ENCODE measurements at places on chromosomes 5 and 9.

- no peak for DNase-seq
Measured at GRCh38 chr5:172791726-172792445, 20.9 kb upstream of the DUSP1 start.

- no peak for DNase-seq
Measured at GRCh38 chr5:73328640-73329039, 119.9 kb downstream of the FOXD1 start.

- no peak for DNase-seq
Measured at GRCh38 chr5:116579144-116579543, 4.5 kb upstream of the SEMA6A start.

GRCh38 chr5:73420666-73421065 lies 27.9 kb downstream of the FOXD1 start:
- no peak for DNase-seq

- DNase-seq = peak; percentile 86
Measured at GRCh38 chr5:136080483-136081216, 51.9 kb downstream of the TGFBI start.

DNA sequence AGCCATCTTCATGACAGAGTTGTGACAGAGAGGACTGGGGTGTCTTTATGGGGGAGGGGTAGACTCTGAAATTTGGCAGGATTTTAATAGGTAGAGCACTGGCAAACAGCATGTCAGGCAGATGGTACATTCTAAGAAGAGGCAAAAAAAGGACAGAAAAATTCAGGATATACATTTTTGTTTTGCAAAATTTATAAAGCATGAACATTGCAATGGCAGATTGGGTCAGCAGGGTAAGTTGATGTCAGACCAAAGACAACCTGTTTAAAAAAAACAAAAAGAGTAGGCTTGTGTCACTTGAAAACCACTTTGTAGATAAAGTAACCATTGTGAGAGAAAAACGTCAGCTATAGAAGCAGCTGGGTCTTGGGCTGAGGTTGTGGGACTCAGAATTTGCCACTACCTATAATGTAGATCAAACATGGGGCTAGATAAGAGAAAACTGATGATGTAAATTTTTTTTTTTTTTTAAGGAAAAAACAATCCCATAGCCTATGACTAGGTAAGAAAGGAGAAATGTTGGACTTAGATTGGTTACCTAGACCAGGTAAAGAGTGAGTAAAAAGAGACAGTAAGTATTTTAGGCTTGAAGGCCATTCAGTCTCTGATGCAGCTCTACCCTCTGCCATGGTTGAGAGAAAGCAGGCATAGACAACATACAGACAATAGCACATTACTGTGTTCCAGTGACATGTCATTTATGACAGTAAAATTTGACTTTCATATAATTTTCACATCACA lies 8.3 kb downstream of the CAMK4 start:
- no peak for DNase-seq

GRCh38 chr5:134506054-134507039 lies 19.1 kb upstream of the JADE2 start:
- DNase-seq = no peak

GRCh38 chr9:36222449-36222848 lies 31.7 kb downstream of the CLTA start:
- DNase-seq = no peak

DNA sequence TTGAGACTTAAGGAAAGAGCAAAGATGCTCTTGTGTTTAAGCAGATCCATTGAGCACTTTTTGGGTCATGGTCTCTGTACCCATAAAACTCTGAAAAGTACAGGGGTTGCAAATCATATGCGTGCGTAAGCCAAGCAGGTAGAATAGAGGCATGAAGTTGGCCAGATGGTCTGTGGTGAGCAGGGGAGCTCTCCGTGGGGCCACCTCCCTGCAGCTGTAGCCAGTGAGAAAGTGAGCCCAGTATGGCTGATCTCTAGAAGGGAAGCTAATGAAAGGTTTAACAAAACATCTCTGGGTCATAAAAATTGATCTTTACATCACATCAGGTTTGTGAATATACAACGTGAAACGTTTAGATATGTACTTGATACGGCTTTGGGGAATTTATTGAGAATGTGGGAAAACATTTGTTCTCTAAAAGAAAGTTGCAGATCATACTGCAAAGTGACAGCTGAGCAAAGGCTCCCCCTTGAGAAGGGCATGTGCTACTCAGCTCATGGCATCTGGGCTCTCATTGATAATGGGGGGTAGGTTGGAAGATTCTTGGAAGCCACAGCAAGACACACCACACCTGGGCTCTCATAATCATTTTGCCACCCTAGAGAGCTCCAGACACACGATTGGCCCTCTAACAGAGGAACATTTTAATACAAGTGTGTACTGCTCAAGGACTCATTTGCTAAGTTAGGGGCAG lies 30.6 kb downstream of the SH3GL2 start:
- DNase-seq = no peak

GRCh38 chr9:18786911-18787650 lies 245.9 kb downstream of the SAXO1 start:
- DNase-seq = no peak

DNA sequence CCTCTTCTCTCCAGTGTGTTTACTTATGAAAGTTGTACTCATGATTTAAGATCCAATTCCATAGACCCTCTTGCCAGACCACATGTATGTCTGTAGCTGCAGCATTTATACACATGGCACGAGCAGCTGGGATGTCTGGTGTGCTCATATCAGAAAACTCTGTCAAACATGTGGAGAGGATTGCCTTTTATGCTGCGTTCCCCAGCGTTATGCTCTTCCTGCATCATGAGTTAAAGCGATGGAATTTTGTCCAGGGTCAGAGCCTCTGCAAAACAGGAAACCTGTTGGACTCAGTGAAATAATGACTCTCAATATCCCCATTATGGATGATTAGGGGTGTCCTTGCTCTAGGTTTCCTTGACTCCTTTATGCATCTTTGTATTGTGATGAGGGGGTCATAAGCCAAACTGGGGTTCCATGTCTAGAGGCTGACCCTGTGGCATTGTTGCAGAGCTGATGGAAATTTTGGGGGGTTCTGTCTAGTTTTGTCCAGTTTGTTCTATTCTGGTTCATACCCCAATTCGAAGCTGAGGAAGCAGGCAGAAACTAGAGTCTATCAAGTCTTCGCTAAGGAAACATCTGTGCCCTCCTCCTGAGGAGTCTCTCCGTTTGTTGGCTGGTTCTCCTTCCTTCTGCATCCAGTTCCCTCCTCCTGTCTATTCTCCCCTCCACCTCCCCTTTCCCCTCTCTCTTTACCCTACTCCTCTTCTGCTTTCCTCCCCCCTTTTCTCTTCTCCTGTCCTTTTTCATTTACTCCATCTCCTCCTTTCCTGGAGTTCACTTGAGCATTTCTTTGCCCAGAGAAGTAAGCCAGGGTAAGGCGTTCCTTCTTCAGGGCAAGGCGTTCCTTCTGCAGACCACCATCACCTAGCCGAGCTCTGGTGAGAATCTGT lies 252.8 kb downstream of the MAST4 start:
- DNase-seq = no peak

GRCh38 chr9:128921881-128922763 lies 1.3 kb downstream of the PHYHD1 start:
- DNase-seq = no peak

DNA sequence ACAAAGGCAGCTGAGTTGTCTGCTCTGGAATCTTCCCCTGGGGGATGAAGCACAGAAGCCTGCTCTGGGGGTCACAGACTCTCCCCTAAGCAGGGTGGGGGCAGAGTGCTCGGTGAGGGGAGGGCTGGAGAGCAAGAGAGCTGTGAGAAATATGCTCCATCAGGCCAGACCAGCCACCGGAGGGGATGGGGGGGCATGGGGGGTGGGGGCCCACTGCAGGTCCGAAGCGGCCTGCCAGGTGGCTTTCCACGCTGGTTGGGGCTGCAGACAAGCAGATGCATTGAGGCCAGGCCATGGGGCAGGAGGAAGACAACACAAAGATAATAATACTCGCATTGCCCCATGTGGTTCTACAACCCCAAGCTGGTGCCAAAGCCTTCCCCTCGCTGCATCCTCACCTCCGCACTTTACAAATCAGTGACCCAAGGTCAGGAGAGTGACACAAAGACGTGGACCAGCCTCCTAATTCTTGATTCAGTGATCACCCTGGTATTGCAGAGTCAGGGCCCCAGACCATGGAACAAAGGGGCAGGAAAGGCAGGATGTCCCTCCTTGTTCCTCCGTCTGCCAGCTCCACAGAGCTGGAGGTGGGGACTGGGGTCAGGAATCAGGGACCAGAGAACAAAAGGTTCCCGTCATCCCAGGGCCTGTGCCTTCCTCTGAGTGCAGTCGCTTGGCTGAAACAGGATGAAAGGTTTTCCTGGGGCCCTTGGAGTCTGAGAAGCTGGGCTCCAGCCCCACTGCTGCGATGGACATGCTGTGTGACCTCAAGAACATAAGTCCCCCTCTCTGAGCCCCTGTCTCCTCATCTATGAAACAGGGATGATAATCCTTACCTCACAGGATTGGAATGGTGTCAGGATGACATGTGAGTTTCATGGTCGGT lies 37.2 kb upstream of the GABRP start:
- DNase-seq = no peak

DNA sequence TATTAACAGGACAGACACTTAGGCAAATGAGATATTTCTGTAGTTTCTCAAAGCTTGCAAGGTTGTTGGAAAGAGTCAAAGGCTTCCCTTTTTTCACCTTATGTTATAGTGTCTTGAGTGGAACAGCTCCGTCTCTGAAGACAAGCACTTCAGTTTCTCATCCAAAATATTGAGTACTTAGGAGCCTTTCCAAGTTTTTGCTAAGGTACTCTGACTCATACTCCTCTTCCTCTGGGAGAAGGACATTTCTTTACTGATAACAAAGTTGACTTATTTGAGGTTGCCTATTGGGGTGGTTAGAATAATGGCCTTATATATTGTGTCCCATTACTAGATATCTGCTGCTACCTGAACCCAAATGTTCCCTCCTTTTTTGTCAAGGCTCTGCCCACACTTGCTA lies 869.6 kb downstream of the MAT2B start:
- DNase-seq = no peak

DNA sequence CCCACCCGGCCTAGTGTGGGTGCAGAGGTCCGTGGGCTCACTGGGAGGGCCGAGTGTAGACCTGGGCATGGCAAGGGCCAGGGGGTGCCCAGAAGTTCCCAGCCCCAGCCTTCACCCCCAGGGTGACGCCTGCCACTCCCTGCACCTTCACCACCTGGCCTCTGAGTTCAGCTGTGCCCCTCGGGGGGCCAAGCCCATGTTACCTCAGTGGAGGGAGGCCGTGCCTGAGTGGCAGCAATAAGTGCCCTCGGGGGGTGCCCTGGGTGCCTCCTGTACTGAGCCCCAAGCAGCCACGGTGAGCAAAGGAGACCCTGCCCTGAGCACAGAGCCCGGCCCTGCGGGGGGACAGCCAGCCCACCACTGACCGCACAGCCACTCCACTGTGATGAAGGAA lies 10.3 kb upstream of the FCN2 start:
- DNase-seq = no peak

DNA sequence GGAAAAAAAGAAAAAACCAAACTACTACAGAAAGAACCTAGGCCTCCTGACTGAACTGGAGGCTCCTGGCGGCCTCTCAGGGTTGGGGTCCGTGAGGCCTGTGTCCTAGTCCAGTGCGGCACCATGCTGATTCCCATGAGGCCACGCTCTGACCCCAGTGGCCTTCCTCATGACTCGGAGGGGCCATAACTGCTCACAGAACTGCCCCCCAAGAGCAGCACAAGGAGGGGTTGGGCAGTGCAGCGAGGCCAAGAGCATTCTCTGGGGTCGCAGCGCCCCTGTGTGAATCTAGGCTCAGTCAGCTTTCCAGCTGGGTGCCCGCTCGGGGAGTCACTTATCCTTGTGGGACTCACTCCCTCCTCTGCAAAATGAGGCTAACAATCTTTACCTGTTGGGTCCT lies 79.3 kb upstream of the FBXW11 start:
- no peak for DNase-seq

GRCh38 chr5:68679041-68679440 lies 414.8 kb upstream of the SLC30A5 start:
- no peak for DNase-seq

- no peak for DNase-seq
Measured at GRCh38 chr9:70746316-70746715, 331.9 kb upstream of the KLF9 start.

GRCh38 chr9:79600466-79600865 lies 28.7 kb downstream of the TLE4 start:
- DNase-seq = no peak
